ENCODE measurements at places on chromosomes 1 and 21.

DNA sequence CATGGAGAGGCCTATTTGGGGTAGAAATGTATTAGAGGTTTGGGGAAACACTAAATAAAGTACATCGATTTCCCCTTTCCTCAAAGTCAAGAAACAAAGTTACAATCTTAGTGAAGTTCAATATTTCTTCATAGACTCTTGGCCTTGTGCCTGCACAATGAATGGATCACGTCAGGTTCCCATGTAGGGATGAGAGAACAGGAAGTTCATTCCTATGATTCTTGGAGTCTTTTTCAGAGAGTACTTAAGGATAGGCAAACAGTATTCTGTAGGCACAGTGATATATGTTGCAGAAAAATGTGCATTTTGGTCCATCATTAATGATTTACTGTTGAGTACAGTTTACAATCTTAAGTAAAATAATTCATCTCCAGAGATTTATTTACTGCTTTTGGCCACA is 275.5 kb downstream of the RGS7 start:
- no peak for DNase-seq

DNA sequence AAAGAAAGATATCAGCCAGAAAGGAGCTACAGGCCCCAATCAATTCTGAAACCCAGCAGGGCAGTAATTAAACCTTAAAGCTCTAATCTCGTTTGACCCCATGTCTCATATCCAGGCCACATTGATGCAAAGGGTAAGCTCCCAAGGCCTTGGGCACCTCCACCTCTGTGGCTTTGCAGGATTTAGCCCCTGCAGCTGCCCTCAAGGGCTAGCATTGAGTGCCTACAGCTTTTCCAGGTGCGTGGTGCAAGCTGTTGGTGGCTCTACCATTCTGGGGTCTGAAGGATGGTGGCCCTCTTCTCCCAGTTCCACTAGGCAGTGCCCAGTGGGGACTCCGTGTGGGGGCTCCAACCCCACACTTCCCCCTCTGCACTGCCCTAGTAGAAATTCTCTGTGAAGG is 429.9 kb downstream of the NPHP4 start:
- DNase-seq = no peak

DNA sequence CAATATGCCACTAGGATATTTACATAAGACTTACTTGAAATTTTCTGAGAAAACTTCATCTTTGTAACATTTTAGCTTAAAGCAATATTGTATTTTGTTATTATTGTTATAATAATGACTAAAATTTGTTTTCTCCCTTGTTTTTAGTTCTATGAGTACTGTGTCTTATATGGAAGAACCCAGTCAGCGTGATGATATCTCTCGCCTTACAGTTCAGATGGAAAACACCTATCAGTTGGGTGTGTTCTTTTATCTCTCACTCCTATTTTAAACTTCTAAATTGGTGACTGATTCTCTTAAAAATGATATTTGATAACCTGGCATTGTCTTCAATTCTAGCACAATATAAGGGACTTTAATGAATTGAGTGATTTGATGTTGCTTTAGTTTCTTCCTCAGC is 18.0 kb downstream of the DYNLT5 start:
- DNase-seq = no peak

- DNase-seq = no peak
Measured at GRCh38 chr1:227666286-227666685, 68.8 kb downstream of the JMJD4 start.

GRCh38 chr1:195791796-195792195 is 816.4 kb downstream of the KCNT2 start:
- DNase-seq = no peak

GRCh38 chr1:207366022-207366421 is 44.5 kb downstream of the CD55 start:
- no peak for DNase-seq

GRCh38 chr1:39268906-39269305 is 64.4 kb downstream of the MACF1 start:
- no peak for DNase-seq

- DNase-seq = no peak
Measured at GRCh38 chr1:207428783-207429182, 25.3 kb upstream of the CR2 start.

DNA sequence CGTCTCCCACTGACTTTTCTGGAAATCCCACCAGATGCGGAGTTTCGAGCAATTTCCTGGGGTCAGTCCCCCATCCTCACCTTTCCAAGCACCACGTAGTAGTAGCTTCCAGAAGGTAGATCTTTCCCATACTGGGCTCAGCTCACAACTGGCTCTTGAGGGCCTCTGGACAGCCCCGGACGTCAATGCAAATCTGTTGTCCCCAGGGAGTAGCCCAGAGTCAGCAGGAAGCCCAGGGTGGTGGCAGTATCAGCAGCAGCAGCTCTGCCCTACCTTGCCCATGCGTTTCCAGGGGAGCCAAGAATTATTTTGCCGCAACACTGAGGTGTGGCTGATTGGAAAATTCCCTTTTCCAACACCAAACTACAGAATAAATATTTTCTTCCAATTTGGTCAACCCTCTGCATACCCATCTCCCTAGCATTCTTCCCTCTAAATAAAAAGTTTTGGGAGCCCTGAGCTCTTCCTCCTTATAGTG is 70.3 kb downstream of the CD46 start:
- no peak for DNase-seq

Measured in HCT116 (cell line).